ENCODE measurements at places on chromosomes 4 and X. TPM values are rescaled to one million over a fixed set of nuclear protein-coding genes. Genes with fewer than 3 reads are reported as not detected.

GRCh38 chr4:56048383-56048701, 99.6 kb downstream of the CEP135 start:
- peak; percentile 10 for DNase-seq

DNA sequence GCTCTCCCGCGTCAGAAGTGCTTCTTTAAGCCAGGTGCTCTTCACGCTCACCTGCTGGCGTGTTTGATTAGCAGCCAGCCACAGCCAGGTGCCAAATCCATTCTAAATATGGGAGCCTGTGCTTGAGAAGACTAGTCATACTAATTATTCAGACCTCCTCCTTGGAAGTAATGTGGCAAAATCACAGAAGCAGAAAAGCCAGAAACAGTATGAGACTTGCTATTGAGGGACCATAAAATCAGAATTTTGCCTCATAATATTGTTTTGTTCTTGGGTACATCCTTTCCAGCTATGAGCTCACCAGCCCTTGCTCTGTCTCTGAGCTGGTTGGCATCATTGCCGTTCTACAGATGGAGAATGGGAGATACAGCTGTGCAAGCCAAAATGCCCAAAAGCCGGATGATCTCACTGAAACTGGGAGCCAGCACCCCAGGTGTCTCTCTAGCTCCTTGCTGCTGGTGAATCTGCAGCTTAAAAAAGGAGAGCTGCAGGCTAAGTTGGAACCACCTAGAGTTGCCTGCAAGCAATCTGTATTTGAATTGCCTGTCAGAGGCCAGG, 205.4 kb downstream of the SHROOM3 start:
- no peak for DNase-seq

GRCh38 chrX:118536204-118536603, 40.6 kb downstream of the DOCK11 start:
- no peak for DNase-seq

DNA sequence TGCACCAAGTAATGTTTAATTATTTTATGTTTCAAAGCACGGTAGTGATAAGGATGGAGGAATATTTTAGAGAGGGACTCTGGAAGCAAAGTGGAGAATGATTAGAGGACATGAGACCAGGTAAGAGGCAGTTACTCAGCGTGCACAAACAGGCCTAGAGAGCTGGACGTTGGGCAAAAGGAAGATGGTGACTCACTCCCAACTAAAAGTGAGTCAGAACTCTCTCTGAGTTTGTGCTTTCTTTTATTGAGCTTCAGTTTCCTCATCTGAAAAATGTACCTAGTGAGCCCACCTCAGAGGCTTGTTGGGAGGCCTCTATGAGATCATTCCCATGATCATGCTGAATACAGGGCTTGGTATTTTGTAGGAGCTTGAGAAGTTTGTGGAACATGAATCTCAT, 1.6 kb upstream of the ZC4H2 start:
- DNase-seq: no peak

GRCh38 chr4:125784741-125785140, 470.0 kb downstream of the FAT4 start:
- DNase-seq: no peak

GRCh38 chr4:20297261-20297660, 45.6 kb downstream of the SLIT2 start:
- peak; percentile 79 for DNase-seq

DNA sequence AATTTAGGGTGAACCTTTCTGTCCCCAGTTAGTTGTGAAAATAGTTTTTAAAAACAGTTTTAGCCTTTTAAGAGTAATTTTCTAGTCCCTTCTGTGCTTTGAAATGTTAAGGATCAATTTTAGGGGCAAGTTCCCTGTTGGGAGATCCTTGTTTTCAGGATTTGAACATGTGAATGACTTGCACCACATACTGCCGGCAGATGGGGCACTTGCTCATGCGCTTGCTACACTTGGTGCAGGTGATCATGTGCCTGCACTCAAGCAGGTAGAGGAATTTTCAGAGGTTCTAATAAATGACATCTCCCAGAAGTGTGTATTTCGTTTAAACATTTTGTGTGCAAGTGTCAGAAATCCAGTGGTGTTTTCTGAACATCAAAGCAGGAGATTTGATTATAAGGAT, 195.9 kb downstream of the CHM start:
- no peak for DNase-seq

Gene PLAC8
- 1.1 TPM for total RNA-seq

Gene CXCL6
- 19.0 TPM for total RNA-seq

Gene AMTN
- total RNA-seq: not detected

Gene SPANXN4
- not detected for total RNA-seq

Gene FGFBP2
- not detected for total RNA-seq
